ENCODE measurements at places on chromosomes 3 and 15.

DNA sequence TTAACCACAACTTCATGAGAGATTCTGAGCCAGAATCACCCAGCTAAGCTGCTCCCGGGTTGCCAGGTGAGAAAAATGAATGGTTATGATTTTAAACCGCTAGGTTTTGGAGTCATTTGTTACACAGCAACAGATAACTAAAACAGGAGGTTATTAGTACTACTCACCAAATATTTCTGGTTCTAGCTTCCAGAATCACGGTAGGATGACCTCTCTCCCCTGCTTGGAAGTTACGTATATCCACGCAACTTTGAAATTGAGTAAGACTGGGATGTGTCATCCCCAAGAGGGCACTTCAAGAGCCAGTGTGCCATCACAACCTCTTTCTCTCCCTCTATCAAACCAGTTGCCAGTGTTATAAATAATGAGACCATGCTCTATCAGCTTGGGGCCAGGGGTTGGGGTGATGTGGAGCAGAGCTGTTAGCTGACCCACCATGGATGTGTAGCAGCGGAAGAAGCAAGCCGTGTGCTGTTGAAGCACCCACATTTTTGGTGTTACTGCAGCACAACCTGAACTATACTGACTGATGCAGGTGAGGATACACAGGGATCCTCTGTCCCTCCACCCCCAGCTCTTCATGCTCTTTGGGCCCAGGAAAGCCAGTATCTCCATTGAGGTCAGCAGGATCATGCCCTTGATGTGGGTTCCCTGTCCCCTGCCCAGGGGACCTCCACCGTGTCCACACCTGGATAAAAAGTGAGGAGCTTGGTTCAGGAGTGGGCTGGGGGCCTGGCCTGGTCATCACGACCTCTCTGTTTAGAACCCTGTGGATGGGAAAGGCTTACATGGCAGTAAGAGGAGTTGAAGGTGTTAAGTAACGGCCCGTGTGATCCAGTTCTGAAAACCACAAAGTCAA is 19.4 kb upstream of the ALDH1A3 start:
- no peak for DNase-seq

DNA sequence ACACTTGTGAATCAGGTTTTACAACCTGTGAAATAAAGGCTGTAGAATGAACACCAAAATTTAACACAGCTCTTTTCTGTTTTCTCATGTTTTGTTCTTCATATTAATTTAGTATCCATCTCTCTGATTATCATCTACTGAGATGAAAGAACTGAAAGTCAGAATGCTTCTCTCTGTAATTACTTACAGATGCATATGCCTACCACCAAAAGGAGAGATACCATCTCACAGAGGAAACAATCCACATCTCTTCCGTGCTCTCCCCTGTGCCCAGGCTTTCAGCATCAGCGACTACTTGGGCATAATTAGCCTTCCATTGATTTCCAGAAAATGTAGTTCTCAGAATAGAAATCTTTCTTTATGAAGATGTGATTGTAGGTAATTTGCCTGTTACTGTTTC is 741.4 kb downstream of the GRM7 start:
- DNase-seq, result no peak

- DNase-seq, result no peak
These were observed 84.7 kb upstream of the LMCD1 start for GRCh38 chr3:8416965-8417364.

GRCh38 chr3:148631124-148631903 is 66.4 kb upstream of the AGTR1 start:
- no peak for DNase-seq

DNA sequence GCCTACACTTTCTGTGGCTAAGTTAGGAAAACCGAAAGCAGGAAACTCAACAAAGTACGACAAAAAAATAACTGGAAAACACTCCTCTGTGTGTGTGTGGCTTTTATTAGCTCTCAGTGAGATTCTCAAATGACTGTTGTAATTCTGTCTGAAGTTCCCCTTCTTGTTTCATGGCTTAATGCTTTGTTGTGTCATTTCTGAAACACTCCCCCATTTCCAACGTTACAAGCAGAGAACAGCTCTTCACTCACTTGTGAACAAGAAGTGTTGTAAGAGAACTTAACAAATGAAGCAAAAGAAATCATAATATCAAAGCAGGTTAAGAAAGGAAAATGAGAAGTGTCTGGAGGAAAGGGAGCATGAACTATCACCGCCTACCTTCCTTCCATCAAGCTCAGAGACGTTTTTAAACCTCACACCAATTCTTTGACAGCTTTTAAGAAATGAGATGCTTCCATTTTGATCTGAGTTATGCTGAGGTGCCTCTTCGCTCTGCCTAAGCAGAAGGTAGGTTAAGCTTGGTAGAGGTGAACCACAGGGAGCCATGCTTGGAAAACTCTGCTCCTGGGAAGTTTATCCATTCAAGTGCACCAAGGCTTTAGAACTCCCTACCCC is 12.4 kb upstream of the SEC62 start:
- DNase-seq, result no peak

All from GM03348 (cell line).